NCI-H187 treated with DMSO at 0.1 percent for 48 hours (cell line): ENCODE measurements at places on chromosomes 5 and 9.

DNA sequence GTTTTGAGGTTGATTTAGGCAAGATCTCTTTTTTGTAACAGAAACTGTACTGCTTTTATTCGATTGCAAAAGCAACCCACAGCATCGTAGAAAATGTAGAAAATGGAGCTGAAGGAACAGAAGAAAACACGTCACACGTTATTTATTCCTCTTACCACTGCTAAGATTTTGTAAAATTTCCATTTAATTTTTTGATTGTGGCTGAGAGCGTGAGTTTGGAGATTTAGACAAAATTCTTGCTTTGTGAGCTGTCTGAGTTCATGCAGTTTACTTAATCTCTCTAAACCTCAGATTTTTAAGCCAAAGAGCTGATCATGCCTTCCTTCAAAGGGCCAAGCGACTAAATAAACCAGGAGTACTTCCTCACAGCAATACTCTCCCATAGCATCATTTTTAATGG lies 24.8 kb downstream of the DPYSL3 start:
- DNase-seq, result no peak

DNA sequence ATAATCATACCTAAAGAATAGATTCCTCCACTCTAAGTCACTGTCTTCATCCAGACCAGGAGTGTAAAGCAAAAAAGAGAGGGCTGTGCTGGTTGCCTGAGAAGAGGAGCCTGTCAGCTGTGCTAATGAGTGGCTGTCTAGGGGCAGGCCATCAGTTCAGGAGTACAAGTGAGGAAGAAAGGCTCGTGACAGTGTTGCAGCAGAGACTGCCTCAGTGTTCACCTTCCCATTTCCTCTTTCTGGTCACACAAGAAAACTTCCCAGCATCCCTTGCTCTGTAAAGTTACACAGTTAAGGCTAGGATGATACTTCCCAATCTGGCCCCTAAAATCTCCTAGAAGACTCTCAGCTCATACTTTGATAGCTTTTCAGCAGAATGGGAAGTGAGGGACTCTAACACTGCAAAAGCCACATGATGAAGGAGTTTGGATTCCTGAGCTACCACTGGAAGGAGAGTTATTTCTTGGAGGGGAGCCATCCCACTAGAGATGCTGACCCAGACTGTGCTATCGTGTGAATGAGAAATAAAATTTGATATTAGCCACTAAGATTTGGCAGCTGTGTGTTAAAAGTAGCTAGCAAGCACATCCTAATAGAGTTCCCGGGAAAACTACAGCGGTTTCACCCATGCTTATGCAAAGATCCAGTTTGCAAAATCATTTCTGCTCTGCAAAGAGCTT lies 67.1 kb downstream of the ADAMTS12 start:
- DNase-seq, result no peak

GRCh38 chr5:170630711-170631141 lies 126.9 kb downstream of the KCNIP1 start:
- no peak for DNase-seq

GRCh38 chr9:18256568-18256967 lies 217.4 kb upstream of the ADAMTSL1 start:
- no peak for DNase-seq

GRCh38 chr9:137084526-137084925 lies 2.3 kb upstream of the MAN1B1 start:
- no peak for DNase-seq

- no peak for DNase-seq
These were observed 27.1 kb downstream of the KCNMB1 start for GRCh38 chr5:170362102-170362501.

GRCh38 chr9:97504381-97505216 lies 3.1 kb downstream of the TMOD1 start:
- DNase-seq, result no peak

DNA sequence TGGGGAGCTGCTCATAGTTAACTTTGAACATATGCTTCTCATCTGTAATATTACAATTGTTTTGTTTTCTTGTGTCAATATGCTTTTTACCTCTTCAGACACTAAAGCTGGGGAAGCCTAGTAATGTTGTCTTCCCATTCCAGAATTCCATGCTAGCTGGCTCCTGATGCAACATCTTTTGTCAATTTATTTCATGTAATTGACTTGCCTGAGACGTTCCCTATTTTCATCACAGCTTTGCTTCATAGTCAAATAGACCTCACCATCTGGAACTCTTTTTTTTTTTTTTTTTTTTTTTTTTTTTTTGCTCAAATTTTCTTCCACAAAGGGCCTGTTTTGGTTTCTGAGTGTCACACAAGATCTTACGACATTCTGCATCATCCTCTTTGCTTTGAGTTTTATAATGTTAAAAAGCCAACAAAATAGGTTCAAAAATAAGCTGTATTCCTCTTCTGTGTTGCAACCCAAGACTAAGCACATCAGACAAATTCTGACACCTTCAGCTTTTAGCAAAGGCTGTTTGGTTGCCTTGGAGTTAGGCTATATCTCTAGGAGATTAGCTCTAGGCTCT lies 235.2 kb downstream of the NR3C1 start:
- no peak for DNase-seq

- DNase-seq, result no peak
These were observed 94.2 kb upstream of the TARS1 start for GRCh38 chr5:33346534-33346933.

DNA sequence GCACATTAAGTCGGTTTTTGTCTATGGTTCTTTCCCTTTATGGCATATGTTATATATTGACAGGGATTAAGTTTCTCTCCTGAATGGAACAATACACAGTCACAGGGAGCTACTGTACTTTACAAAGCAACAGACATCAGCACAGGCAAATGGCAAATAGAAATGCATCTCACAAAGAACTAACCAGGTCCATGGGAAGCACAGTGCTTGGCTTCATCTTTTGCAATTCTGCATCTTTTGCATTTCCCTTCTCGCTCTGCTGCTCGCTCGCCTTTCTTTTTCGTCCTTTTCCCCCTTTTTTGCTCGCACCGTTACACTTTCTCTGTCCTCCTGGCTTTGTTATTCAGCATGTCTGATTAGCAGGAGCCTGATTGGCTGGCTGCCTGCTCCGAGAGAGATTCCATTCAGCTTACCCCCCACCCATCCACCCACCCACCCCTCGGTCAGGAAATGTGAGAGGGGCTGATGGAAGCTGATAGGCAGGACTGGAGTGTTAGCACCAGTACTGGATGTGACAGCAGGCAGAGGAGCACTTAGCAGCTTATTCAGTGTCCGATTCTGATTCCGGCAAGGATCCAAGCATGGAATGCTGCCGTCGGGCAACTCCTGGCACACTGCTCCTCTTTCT lies at the start of gene ADAMTSL1:
Gene ADAMTSL1, plus strand, starts transcription at position 502 of the 628 bp plus-strand sequence. Its CDS starts 80 bp downstream, at position 582.
- no peak for DNase-seq

DNA sequence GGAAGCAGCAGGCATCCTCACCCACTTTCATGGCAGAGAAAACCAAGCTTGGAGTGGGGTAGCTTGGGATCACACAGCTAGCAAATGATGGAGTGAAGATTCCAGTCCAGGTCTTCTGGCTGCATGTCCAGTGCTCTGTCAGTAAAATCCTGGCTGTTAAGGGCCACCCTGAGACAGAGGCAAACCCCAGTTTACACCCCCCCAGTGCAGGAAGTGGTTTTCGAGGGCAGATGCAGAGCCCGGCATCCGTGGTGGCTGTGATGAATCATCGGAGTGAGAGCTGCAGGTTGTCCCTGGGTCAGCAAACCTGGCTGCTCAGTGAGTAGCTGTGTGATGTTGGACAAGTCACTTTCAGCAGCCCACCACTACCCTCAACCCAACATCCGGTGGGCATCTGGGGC lies 115.4 kb downstream of the RGS3 start:
- DNase-seq, result no peak

- DNase-seq, result no peak
These were observed 38.7 kb upstream of the NUDT12 start for GRCh38 chr5:103601314-103601713.

DNA sequence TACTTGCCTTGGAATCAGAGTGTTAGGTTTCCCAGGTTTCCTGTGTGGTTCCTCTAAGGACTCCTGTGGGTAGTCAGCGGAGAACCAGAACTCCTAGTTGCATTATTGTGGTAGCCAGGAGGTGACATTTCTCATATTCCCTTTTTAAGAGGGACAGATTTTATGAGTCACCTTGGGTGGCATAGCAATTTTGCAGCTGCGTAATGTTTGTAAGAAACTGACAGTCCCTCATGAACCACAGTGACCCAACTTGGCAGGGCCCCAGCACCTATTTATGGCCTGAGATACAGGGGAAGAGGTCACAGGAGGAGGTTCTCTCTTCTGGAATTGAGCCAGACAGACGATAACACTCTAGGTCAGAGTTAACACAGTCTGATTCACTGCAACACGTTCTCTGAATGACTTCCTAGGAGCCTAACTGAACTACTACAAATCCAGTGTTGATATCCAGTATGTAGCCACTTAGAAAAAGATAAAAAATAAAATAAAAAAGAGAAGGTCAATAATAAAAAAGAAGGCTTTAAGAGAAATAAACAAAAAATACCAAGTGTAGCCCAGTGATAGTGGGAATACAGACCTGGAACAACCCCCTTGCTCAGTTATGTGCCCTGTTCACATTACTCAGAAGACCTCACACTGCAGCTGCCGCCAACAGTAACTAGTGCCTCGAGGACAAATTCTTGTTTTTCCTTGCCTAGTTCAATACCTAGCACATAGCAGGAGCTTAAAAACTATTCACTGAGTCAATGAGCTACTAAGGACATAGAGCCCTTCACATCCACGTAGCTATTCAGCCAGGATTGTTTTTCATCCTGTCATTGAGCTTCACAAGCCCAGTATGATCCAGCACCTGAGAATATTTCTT lies 50.7 kb upstream of the VLDLR start:
- DNase-seq, result no peak

- DNase-seq, result no peak
These were observed 90.4 kb upstream of the KLF9 start for GRCh38 chr9:70504834-70505233.
